ENCODE measurements at places on chromosomes 5 and 9. TPM values are rescaled to one million over a fixed set of nuclear protein-coding genes. Genes with fewer than 3 reads are reported as not detected.

The TLX3 gene
- not detected for total RNA-seq

The SLC25A2 gene
- 0.32 TPM for total RNA-seq

The ADAMTS13 gene
- 2.5 TPM for total RNA-seq

The FAM153A gene
- total RNA-seq: 1.1 TPM

DNA sequence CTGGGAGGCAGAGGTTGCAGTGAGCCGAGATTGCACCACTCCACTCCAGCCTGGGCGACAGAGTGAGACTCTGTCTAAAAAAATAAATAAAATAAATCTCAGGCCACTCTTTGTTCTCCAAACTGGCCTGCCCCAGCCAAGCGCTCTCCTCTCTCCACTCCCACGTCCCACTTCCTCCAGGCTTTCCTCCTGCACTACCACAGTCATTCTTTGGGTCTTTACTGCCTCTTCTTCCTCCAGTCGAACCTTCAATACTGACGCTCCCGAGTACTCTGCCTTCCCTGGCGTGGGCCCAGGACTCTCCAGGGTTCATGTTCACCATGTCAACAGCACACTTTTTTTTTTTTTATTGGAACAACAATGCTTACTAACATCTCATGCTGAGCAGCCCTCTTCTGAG lies 23.9 kb downstream of the RNF130 start:
- no peak overlapping the region for H3K27ac ChIP-seq
- peaks cover 37% of the 10 kb centered on the region for H3K4me1 ChIP-seq
- H3K4me3 ChIP-seq: peak overlapping the region; percentile 9
- peak; percentile 68 for DNase-seq
- H3K27me3 ChIP-seq: no peaks in the 10 kb centered on the region

The SH3RF2 gene
- total RNA-seq: 64.1 TPM

DNA sequence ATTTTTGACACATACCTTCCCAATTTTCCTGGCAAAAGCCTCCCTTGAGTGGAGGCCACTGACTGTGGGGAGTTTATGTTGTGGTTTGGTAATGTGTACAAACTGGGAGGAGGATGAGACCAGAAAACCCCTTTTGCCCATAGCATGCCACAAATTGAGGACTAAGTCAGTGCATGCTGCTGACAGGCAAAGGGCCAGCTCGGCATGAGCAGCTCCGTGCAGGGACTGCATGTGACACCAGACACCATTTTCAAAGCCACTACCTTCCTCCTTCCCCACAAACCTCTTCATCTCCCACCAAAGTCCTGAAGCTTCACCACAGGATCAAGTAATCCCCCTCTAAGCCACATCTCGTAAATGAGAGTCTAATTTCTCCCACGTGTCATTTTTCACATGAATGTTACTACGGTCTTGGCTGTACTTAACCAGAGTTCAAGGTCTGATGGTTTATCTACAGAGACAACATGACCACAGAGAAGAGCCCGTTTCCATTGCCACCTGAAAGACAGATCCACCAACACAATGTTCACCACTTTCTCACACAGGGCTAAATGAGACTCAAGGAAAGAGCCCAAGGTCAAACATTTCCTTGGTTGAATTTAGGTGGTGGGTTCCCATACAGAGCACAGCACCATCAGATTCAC lies 106.5 kb downstream of the NFIB start:
- H3K36me3 ChIP-seq: no peaks in the 10 kb centered on the region
- DNase-seq: no peak
- peaks cover 79% of the 10 kb centered on the region for H3K4me1 ChIP-seq
- peak overlapping the region; percentile 30 for H3K27ac ChIP-seq

DNA sequence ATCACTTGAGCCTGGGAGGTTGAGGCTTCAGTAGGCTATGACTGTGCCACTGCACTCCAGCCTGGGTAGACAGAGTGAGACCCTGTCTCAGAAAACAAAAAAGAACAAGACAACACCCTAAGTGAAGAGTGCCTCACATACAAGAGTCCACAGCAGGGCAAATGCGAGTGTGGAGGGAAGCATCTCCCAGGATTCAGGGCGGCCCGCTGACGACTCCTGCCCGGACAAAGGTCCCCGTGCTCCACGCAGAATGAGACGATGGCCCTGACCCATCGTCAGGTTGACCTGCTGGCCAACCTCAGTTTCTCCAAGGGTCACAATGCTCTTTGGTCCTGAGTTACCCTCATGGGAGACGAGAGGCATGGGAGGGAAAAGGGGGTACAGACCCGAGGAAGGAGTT lies 18.3 kb downstream of the MRNIP start:
- H3K27me3 ChIP-seq: no peaks in the 10 kb centered on the region
- H3K4me1 ChIP-seq: peaks cover 28% of the 10 kb centered on the region
- H3K27ac ChIP-seq: peak overlapping the region; percentile 76

DNA sequence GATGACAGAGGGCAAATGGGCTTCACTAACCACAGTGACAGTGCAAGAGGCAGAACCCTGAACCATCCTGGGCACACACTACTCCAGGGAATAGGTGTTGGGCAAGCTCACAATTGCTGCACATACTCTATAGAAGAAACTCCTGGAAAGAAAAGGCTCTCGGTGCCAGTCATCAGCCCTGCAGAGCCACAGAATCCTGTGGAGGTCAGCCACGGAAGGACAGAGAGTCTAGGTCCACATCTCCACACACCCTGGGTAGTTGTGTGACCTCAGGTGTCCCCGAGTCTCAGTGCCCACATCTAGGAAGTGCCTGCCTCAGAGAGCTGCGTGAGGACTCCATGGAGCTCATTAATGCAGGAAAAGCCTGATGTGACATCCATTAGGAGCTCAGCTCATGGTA lies 16.0 kb upstream of the ANGPTL2 start:
- H3K4me1 ChIP-seq: peaks cover 81% of the 10 kb centered on the region
- no peaks in the 10 kb centered on the region for H3K27me3 ChIP-seq
- H3K4me3 ChIP-seq: no peak overlapping the region

GRCh38 chr5:174047472-174048099 lies 2.1 kb downstream of the NSG2 start:
- H3K4me3 ChIP-seq: no peak overlapping the region
- no peaks in the 10 kb centered on the region for H3K27me3 ChIP-seq
- no peak overlapping the region for H3K27ac ChIP-seq
- no peaks in the 10 kb centered on the region for H3K36me3 ChIP-seq

DNA sequence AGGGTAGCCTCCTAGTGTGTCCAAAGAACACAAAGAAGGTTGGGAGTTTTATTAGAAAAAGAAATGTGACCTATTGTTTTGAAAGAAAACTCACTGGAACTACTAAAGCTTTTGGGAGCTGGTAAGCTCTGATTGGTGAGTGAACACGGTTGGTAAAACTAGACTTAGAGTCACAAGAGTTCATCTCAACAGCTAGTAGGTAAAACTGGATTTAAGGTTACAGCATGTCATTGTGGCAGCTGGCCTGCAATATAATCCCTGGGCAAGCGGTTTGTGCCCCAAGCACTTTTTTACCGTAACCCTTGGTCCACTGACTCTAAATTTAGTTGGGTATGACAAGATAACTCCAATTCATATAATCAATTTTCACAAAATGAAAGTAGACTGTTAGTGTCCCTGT lies 47.4 kb downstream of the UBAP2 start:
- H3K36me3 ChIP-seq: peaks cover 32% of the 10 kb centered on the region
- H3K27ac ChIP-seq: peak overlapping the region; percentile 75
- H3K27me3 ChIP-seq: no peaks in the 10 kb centered on the region
- H3K4me3 ChIP-seq: no peak overlapping the region
- DNase-seq: no peak

DNA sequence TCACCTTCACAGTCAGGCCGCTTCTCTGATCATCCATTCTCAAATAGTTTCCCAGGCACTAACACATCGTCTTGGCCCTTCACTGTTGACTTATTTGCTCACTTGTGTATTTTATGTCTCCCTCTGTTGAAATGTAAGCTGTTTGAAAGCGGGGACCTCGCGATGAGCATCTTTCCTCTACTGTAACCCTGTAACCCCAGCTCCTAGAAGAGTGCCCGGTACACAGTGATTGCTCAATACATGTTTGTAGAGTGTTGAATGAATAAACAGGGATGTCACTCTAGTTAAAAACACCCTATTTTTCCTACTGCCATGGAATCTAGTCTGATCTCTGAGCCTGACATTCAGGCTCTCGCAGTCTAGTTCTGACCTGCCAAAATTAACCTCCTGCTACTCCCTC lies 150.8 kb downstream of the TTLL11 start:
- H3K4me3 ChIP-seq: no peak overlapping the region
- no peak for DNase-seq
- no peaks in the 10 kb centered on the region for H3K4me1 ChIP-seq
- no peaks in the 10 kb centered on the region for H3K36me3 ChIP-seq
- H3K27ac ChIP-seq: no peak overlapping the region

DNA sequence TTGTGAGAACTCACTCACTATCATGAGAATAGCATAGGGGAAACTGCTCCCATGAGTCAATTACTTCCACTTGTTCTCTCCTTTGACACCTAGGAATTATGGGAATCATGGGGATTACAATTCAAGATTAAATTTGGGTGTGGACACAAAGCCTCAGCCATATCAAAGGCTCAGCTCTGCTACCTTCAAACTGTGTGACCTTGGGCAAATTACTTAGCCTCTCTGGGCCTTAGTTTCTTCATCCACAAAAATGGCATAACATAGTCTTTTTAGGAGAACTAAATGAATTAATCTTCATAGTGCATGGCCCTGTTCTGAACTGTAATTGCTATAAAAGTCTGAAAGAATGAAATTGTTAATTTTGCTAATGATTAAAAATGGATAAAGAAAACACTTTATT lies 18.3 kb upstream of the CARTPT start:
- H3K36me3 ChIP-seq: no peaks in the 10 kb centered on the region
- H3K4me3 ChIP-seq: no peak overlapping the region
- no peak overlapping the region for H3K27ac ChIP-seq
- no peaks in the 10 kb centered on the region for H3K4me1 ChIP-seq

GRCh38 chr9:136230773-136231172 lies 14.8 kb downstream of the QSOX2 start:
- no peaks in the 10 kb centered on the region for H3K4me1 ChIP-seq
- H3K4me3 ChIP-seq: no peak overlapping the region
- no peak overlapping the region for H3K27ac ChIP-seq
- H3K27me3 ChIP-seq: no peaks in the 10 kb centered on the region

GRCh38 chr5:14915291-14915952 lies 43.8 kb upstream of the ANKH start:
- no peak overlapping the region for H3K27ac ChIP-seq
- no peak for DNase-seq
- no peak overlapping the region for H3K4me3 ChIP-seq

DNA sequence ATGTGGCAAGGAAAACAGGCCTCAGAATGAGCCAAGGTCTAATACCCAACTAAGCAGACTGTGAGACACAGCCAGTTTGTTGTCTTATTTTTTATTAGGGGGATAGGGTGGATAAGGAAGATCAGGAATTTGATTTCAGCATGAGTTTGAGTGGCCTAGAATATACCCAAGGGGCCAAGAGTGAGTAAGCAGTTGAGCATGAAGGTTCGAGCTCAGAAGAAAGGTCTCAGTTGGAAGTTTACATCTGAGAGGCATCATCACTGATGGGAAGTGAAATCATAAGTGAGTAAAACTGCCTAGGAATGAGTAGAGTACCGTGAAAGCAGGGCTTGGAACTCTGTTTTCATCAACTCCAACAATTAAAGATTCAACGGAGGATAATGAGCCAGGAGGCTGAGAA lies 12.6 kb downstream of the PSMD5 start:
- DNase-seq: no peak
- no peaks in the 10 kb centered on the region for H3K27me3 ChIP-seq
- no peak overlapping the region for H3K4me3 ChIP-seq
- H3K36me3 ChIP-seq: peaks cover 82% of the 10 kb centered on the region
- H3K4me1 ChIP-seq: no peaks in the 10 kb centered on the region

The ADAMTSL1 gene
- total RNA-seq: 0.57 TPM

DNA sequence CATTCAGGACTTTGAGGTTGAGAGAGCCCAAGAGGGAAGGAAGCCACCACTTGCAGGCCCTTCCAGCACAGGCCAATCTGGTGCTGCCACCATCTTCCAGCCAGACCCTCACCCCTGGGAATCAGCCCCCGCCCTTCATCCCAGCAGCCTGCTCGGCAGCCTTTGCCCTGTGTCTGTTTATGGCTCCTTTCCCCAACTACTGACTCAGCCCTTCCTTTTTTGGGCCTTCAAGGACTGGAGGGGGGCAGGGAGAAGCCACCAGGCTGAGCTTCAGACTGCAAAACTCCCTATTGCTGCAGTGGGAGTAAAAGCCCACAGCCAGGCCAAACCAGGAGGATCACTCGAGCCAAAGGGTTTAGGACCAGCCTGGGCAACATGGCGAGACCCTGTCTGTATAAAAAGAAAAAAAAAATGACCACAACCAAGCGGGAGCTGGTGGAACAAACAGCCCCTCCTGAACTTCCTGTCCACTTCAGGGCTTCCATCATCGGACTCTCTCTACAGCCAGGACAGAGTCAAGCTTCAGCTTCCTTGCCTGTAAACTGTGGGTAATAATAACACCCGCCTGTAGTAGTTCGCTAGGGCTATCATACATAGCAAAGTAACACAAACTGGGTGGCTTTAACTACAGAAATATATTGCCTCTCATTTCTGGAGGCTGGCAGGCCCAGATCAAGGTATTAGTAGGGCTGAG lies 85.9 kb upstream of the IL17B start:
- no peaks in the 10 kb centered on the region for H3K36me3 ChIP-seq
- H3K27ac ChIP-seq: peak overlapping the region; percentile 86
- peak; percentile 70 for DNase-seq
- H3K4me1 ChIP-seq: peaks cover 36% of the 10 kb centered on the region
- H3K27me3 ChIP-seq: no peaks in the 10 kb centered on the region
- peak overlapping the region; percentile 28 for H3K4me3 ChIP-seq

The TRPM3 gene
- total RNA-seq: 0.16 TPM

The WHRN gene
- 0.28 TPM for total RNA-seq

The ARL14EPL gene
- not detected for total RNA-seq

The ZFYVE16 gene
- 21.8 TPM for total RNA-seq

The SLC36A2 gene
- total RNA-seq: 14.5 TPM

The PTGDS gene
- 71.2 TPM for total RNA-seq

The BHMT gene
- not detected for total RNA-seq

- H3K36me3 ChIP-seq: no peaks in the 10 kb centered on the region
- no peak overlapping the region for H3K4me3 ChIP-seq
- no peak for DNase-seq
- H3K27me3 ChIP-seq: no peaks in the 10 kb centered on the region
- no peak overlapping the region for H3K27ac ChIP-seq
- no peaks in the 10 kb centered on the region for H3K4me1 ChIP-seq
Observed at GRCh38 chr9:800591-801150, 40.8 kb upstream of the DMRT1 start.

The IL7R gene
- 1.9 TPM for total RNA-seq

The DBH gene
- 0.06 TPM for total RNA-seq

The SH2D3C gene
- 10.0 TPM for total RNA-seq

The LIFR gene
- total RNA-seq: 61.6 TPM

The RNF180 gene
- 8.9 TPM for total RNA-seq
